ENCODE measurements at places on chromosomes 2 and 18.

DNA sequence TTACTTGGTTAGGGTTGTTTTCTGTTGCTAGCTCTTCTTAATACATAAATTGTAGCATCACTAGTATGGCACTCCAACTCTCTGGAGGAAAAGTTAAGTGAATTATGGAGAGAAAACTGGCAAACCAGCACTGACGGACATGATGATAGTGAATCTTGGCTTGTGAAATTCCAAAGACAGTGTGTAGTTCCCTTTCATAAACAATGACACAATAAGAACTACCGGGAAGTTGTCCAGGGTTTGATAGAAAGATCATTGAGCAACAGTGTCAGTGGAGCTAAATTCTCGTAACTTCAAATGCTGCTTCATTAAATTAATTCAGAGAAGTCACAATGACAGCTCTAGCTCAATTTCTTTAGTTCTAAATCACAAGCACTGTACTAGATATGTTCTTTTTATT, 66.5 kb downstream of the RIT2 start:
- no peak for DNase-seq

DNA sequence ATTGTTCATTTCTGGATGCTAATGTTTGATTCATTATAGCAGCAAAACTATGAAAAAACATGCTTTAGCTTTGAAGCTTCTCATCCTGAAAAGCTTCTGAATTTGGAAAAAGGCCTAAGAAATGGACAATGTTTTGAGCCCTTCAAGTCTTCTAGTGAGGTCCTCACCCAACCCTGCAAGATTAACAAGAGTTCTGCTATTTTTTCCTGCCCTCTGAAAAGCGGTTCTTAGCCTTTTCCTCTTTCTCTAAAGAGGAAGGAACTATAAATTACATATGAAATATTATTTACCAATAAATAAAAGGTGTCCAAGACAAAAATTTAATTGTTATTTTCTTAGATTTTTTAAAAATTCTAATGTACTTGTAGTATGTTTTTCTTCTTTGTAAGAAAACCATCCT, 19.9 kb upstream of the CDH19 start:
- DNase-seq = no peak

- DNase-seq = no peak
These were observed 1093.0 kb upstream of the GYPC start for GRCh38 chr2:125562924-125563323.

DNA sequence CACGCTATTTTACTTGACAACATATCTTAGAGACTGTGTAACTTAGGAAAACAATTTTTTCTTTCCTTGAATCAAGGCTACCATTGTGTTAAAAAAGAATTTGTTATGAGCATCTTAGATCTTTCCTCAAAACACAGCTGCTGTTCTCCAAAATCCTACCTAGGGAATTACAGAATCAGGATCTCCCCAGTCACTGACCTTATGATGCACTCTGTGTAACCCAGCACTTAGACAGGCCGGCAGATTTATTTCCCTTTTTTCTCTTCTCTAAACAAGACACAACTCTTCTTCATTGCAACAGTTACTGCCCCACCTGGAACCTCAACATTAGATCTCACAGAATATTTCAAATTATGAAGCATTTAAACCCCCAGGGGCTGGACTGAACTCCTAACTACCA, 13.5 kb upstream of the C2orf15 start:
- no peak for DNase-seq

GRCh38 chr2:202771336-202771735, 100.2 kb downstream of the ICA1L start:
- DNase-seq = no peak

DNA sequence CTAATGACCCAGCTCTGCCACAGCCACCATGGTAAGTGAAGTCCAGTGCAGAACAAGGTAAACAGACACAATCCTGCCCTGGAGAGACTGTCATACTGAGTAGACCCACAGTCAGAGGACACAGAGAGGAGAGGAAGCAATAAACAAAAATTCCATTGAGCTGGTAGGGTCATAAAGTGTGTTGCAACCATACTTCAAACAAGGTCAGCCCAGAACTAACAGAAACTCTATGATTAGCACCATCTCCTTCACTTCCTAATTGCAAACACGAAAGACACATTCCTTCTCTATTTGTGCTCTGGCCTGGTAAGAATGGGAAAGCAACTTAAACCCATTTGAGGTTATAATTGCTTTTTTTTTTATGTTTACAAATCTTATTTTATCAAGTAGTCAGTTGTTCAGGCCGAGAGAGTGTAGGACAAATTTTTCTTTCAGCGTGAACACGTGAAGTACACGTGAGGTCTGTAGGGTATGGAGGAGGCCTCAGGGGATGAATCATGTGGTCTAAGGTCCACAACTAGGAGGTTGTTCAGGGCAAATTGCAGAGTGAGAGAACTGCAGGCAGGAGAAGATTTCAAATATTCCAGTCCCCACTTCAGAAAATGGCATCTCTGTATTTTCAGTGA, 71.4 kb upstream of the GLS start:
- no peak for DNase-seq

- DNase-seq = no peak
These were observed 1.6 kb downstream of the DLGAP1 start for GRCh38 chr18:4453567-4453873.

GRCh38 chr2:46392561-46393346, 86.6 kb upstream of the TMEM247 start:
- no peak for DNase-seq

GRCh38 chr2:149972066-149972465, 384.5 kb upstream of the MMADHC start:
- DNase-seq = no peak

- no peak for DNase-seq
These were observed 11.8 kb downstream of the ARHGAP15 start for GRCh38 chr2:143140864-143141661.

DNA sequence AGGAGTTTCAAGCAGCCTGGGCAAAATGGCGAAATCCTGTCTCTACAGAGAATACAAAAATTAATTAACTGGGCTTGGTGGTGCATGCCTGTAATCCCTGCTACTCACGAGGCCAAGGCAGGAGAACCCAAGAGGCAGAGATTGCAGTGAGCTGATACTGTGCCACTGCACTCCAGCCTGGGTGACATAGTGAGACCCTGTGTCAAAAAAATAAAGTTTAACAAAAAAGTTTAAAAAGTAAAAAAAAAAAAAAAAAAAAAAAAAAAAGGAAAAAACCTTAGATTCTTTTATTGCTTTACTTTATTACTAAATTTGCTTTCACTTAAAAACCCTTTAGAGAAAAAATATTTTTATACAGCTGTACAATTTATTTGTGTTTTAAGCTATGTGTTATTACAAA, 10.7 kb downstream of the CREB1 start:
- no peak for DNase-seq

GRCh38 chr2:220469201-220469600, 841.8 kb downstream of the SLC4A3 start:
- DNase-seq = no peak
